ENCODE measurements at places on chromosomes 3 and 15.

GRCh38 chr15:70859322-70859908 lies 5.5 kb upstream of the LARP6 start:
- DNase-seq, result no peak

DNA sequence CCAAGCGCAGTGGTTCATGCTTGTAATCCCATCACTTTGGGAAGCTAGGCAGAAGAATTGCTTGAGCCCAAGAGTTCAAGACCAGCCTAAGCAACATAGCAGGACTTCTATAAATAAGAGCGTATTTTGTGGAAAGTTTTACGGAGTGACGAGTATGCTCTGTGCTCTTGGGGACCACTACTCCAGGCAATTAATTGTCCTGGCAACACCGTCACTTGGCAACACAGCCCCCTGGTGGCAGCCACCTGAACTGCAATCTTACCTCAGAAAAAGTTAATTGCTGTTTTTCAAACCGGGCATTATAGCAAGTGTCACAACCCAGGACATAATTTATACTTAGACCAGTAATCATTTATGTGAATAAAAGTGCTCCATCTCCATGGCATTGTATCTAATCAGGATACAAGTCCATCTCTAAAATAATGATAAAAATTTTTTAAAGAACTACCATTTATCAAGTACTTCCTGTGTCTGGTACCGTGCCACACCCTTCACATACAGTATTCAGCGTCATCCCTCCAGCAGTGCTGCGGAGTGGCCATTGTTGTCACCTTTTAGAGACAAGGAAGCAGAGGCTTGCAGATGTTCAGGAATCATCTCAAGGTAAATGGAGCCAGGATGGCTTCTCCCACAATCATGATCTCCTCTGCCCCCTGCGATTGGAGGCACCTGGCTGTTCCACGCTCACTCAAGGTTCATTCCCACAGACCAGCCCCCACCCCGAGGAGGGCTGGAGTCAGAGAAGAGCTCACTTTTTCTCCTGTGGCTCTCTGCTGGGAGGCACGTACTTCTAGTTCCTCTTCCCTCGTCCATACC lies 34.5 kb downstream of the PLA2G4D start:
- peak; percentile 49 for DNase-seq

DNA sequence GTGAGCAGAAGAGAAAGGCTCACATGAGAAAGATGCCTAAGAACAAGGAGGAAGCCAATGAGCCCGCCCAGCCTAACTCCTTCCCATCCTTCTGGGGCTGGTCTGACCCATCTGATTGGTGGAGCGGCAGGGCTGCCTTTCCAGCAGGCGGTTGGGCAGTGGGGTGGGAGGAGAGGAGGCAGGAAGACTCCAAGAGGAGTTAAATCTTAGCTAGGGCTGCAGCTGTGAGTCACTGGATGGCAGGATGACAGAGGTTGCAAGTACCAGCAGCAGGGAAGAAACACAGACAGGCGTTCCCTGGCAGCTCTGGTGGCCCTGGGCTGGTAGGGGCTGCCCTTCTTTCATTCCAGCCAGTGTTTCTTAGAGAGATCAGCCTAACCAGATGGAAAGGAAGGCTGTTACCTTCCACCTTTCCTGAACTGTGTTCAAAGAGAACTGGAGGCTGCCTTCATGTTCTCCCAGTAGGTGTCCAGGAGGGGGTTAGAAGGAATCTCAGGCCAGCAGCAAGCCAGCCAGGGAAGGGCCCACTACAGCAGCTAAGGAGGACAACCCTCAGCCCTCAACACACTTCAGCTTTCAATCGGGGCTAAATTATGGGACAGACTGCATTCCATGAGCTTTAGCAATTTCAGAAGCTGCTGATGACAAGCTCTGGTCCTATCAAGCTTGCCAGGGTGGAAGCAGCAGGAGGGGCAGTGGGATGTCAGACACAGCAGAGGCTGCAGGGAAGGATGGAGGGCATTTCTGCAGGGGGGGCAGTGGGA lies 50.3 kb downstream of the CHSY1 start:
- no peak for DNase-seq

- no peak for DNase-seq
These were observed 8.4 kb downstream of the KBTBD8 start for GRCh38 chr3:67006460-67006859.

- DNase-seq, result no peak
These were observed 177.1 kb downstream of the CD47 start for GRCh38 chr3:107913701-107914100.

GRCh38 chr3:14474363-14475081 lies 65.6 kb downstream of the GRIP2 start:
- DNase-seq, result no peak

DNA sequence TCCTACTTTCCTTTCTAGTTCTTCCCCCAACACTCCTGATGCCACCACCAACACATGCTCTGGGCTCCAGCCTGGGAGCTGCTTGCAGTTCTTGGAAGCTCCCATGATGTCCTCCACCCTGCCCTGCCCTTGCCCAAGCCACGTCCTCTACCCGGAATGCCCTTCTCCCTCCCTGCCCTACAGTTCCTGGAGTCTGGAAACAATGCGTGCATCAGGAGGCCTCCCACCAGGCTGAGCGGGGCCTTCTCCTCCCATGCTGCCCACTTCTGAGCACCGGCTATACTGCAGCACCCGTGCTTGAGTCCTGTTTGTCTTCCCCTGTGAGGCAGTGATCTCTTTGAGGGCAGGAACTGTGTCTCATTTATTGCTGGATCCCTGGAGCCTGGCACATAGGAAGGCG lies 44.6 kb downstream of the DGKG start:
- DNase-seq, result no peak

GRCh38 chr3:1007866-1008265 lies 85.0 kb upstream of the CNTN6 start:
- DNase-seq, result no peak

DNA sequence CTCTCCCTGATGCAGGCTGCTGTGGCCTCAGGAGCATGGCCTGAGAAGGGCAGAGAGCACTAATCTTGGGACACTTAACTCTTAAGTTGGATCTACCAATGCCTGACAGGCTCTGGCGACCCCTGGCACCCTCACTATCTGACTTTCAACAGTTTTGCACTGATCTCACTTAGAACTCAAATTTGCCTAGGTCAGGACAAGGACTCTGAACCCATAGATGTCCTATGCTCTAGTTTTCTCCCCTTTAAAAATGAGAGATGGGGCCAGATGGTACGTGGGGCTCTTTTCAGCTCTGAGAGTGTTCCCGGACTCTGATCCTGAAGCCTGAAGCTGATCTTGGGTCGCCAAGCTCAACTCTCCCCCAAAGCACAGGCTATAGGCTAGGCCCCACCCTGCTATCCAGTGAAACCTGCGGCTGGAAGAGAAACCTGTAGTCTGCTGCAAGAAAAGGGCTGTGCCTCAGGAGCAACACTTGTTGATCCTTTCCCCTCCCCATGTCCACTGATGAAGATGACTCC lies 65.7 kb downstream of the RPL39L start:
- DNase-seq, result no peak

- DNase-seq, result no peak
These were observed 326.2 kb downstream of the CTNNB1 start for GRCh38 chr3:41525303-41526064.

GRCh38 chr3:183513046-183513706 lies 42.3 kb downstream of the KLHL6 start:
- DNase-seq, result peak; percentile 24

- no peak for DNase-seq
These were observed 192.5 kb downstream of the GOLGA6L6 start for GRCh38 chr15:20348900-20349773.

Data from stimulated activated CD4-positive, alpha-beta T cell treated with anti-CD3 and anti-CD28 coated beads, Interleukin-4, amount 100 ng/mL, for 4 hours (primary cell).